ENCODE measurements at places on chromosomes 3 and 15.

DNA sequence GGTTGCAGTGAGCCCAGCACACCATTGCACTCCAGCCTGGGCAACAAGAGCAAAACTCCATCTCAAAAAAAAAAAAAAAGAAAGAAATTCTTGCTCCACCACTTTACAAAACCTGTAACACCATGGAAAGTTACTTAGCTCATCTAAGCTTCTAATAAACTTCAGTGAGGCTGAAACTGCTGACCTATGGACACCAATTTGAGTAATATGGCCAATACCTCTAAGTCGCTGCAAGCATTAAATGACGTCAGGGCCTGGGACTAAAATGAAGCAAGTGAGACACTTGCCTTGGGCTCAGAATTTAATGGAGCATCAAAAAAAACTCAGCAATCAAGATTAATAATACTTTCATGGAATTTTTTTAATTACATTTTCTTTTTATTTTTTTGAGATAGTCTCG is 42.5 kb downstream of the ZMAT3 start:
- no peak for DNase-seq

DNA sequence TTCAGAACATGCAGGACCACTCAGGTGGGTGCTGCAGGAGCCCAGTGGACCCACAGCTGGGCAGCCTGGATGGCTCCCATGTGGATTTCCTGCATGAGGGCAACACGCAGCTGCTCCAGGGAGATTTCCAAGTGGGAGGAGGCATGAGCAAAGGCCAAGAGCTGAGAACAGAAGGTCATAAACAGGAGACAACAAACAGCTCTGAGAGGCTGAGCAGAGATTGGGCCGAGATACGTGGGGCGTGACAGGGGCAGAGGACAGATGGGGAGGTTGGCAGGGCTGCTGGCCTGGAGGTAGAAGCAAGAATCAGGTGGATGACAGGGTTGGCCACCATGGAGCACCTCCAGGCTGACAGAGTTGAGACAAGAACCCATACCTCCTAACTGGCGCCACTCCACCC is 2.9 kb downstream of the PHGR1 start:
- DNase-seq = no peak

DNA sequence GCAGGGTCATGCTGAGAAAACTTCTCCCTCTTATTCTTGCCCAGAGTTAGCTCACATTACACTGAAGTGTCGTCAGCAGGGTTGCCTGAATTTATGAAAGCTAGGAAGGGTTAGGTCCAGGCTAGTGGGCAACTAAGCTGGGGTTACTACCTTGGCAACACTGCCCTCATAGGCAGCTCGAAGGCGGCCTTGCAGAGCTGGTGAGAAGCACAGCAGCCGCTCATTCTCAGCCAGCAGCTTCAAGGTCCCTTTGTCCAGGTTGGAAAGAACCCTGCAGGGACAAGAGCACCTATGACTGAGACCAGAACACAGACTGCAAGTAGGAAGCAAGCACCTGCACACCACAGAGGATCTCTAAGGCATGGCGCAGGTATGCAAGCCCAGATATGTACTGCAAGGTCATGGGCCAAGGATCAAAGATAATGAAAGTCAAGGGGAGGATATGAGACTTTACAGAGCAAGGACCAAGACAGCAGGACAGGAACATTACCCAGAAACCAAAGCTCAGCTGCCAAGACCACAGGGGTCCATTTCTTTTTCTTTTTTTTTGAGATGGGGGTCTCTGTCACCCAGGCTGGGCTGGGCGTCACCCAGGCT is 2.8 kb downstream of the CDAN1 start:
- no peak for DNase-seq

- DNase-seq = no peak
These were observed 33.3 kb downstream of the FMN1 start for GRCh38 chr15:33161209-33161608.

- DNase-seq = no peak
These were observed 367.4 kb downstream of the IL20RB start for GRCh38 chr3:137325170-137325569.

GRCh38 chr3:129878355-129878754 is 15.2 kb downstream of the TMCC1 start:
- DNase-seq = no peak

DNA sequence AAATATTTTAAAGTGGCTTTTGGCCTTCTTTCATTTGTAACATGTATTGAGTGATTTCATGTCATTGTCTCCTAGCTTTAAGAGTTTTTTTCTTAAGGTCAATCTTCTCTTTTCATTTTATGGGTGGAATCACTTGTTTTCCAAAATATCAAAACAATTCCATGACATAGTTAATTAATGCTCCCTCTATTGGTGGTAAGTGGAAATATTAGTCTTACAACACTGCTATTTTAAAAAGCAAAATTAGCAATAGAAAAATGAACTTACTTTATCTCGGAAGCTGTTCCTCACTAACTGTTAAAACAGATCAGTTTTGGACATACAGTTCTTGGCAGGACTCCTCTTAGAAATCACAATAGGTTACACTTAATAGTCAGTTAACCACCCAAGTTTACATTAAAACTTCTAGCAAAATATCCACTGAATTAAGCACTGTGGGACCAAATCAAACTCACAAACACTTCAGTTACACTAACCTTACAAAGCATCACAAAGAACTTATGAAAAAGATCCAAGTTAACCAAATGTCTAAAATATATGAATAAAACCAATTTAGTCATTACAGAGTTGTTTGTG is 42.4 kb downstream of the TIGIT start:
- DNase-seq = no peak

GRCh38 chr3:168620854-168621253 is 525.1 kb upstream of the GOLIM4 start:
- DNase-seq = no peak

GRCh38 chr3:187183903-187184302 is 13.4 kb upstream of the RTP1 start:
- no peak for DNase-seq

DNA sequence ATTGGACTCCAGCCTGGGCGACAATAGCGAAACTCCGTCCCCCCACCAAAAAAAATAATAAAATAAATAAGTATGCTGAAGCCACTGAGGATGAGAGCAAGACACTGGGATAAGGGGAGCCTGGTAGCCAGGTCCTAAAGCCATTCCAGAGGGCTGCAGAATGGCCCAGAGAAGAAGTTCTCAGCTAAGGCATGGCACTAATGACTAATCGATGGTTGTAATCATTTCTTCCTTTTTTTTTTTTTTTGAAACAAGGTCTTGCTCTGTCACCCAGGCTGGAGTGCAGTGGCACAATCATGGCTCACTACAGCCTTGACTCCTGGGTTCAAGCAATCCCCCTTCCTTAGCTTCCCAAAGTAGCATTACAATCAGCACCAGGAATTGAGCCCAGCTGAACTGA is 25.6 kb upstream of the ZNF774 start:
- no peak for DNase-seq

GRCh38 chr3:138389841-138390581 is 41.6 kb downstream of the MRAS start:
- no peak for DNase-seq

- no peak for DNase-seq
These were observed 98.0 kb upstream of the TLE3 start for GRCh38 chr15:70195587-70196305.

- no peak for DNase-seq
These were observed 578.6 kb downstream of the RSL24D1 start for GRCh38 chr15:54618120-54618519.

- no peak for DNase-seq
These were observed 124.3 kb downstream of the IGSF11 start for GRCh38 chr3:118910332-118910731.

- no peak for DNase-seq
These were observed 4.5 kb downstream of the CFAP44 start for GRCh38 chr3:113436809-113437208.

DNA sequence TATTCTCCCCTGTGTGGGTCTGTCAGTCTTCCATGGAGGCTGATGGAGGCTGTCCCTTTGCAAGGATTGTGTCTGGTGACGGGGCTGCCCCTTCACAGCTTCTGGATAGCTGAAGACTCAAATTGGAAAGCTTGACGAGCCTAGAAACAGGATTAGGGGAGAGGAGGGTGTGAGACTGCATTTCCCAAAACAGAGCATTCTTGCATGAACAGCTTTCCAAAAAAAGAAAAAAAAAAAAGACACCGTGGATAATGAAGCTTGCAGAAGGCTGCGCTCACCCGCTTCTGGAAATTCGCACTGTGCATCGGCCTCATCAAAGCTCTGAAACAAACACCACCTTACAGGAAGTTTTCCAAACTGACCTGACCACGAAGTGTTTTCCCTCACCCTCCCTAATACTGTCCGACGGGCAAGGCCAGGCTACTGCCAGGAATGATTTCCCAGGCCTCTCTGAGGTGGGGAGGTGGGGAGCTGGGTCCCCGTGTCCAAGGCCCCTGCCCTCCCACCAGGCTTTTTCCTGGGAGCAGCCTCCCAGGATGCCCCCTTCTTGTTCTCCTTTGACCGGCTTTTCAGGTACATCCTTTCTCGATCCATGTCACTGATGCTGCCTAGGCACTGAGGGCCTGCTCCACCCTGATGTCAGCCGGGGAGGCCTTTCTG is 24.9 kb upstream of the MUC4 start:
- DNase-seq = no peak

- no peak for DNase-seq
These were observed 1053.0 kb downstream of the TUSC7 start for GRCh38 chr3:117762621-117763037.

- DNase-seq = no peak
These were observed 432.0 kb upstream of the TBL1XR1 start for GRCh38 chr3:177629276-177629675.

- DNase-seq = no peak
These were observed 516.9 kb upstream of the TBL1XR1 start for GRCh38 chr3:177713928-177714900.

DNA sequence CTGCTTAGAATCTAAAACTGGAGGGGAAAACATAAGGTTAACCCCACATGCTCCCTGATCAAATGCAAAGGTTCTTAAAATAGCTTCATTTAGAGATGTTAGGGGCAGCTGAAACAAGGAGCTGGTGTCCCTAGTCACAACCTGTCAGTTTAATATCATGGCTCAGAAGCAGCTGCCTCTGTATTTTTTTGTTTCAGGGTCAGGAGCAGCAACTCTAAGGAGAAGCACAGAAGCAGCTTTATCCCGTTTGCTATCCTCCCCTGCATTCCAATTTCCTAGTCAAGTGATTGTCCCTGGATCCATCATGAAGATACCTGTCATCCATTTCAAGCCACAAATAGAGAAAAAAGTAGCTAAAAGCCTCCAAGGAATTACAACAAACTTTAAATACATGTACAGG is 4.1 kb downstream of the FILIP1L start:
- no peak for DNase-seq

- DNase-seq = no peak
These were observed 8.6 kb downstream of the CEP152 start for GRCh38 chr15:48802257-48802656.

- DNase-seq = no peak
These were observed 21.7 kb downstream of the MED12L start for GRCh38 chr3:151107177-151107576.

GRCh38 chr15:84833447-84834228 is 16.5 kb downstream of the ALPK3 start:
- DNase-seq = no peak
